ENCODE measurements at places on chromosomes 5 and 9.

- no peak for DNase-seq
Observed at GRCh38 chr5:14357441-14357840, 214.3 kb downstream of the TRIO start.

GRCh38 chr9:20462410-20462809, 159.9 kb downstream of the MLLT3 start:
- DNase-seq = no peak

DNA sequence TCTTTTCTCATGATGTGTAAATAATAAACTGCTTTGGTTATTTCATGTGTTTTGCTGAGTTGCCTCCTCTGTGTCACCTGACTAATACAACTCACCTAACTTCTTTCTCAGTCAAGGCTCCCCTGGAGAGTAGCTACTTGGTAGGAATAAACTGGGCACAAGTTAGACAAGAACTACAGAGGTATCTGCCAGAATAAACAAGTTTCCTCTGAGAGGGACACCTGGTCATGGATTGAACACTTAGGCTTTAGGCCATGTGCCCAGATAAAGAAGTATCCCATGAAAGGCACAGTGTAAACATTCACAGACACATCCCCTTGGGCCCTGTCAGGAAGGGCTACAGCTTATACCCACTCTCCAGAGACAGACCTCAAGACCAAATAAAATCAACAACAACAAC, 532.5 kb downstream of the KIF4B start:
- no peak for DNase-seq

- no peak for DNase-seq
Observed at GRCh38 chr5:19179571-19179970, 808.4 kb downstream of the CDH18 start.

GRCh38 chr5:120298981-120299380, 165.1 kb upstream of the PRR16 start:
- DNase-seq = no peak

GRCh38 chr9:71072587-71072986, 48.8 kb downstream of the TRPM3 start:
- no peak for DNase-seq

DNA sequence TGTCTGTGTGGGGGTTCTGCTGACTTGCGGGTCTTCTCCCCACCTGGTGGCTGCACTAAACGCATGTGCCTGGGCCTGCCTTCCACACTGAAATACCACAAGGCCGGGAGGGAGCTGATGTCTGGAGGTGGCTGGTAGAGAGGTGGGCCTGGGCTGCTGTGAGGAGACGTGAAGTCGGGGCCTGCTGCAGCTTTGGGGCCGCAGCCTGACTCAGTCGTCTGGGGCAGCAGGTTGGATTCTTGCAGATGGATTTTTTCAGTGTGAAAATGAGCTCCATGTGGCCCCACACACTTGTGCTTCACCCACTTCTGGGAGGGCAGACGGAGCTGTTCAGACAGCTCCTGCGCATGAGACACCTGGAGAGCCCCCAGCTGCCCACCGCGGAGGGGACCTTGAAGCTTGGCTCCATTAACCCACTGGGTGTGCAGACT, 29.3 kb downstream of the COL5A1 start:
- no peak for DNase-seq
